ENCODE measurements at places on chromosomes 1 and 21. TPM values are rescaled to one million over a fixed set of nuclear protein-coding genes. Genes with fewer than 3 reads are reported as not detected.

DNA sequence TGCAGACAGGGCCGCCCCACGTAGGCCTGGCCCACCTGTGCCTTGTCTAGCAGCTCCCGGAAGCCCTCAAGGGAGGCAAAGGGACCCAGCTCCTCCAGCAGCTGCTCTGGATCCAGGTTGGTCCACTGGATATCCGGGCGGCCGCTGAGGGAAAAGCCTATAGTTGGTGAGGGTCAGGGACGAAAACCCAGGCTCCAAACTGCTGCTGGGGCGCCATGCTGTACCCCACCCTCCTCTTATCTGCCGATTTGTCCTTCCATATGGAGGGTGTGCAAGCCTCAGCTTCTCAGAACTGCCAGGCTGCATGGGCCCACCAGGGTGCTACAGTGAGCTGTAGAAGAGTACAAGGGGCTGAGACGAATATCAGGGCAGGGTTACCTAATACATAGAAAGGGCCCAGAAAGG lies 12.2 kb downstream of the PTCH2 start:
- DNase-seq = no peak

DNA sequence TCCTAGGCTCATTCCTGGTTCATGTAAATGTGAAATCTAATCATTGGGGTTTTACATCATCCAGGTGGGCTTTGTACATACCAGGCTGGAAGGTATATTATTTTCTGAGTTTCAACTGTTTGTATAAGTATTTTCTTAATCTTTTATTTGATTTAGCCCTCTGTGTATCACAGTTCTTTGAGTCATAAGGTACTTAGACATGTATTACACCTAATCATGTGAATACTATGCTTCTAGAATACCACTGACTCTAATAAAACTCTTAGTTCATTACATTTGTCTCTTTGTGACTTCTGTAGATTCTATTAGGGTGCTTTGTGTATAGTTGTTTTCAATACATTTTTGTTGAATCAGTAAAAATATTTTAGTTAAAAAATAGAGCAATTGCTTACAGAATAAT lies 92.8 kb downstream of the ZFYVE9 start:
- no peak for DNase-seq

GRCh38 chr1:23123528-23123927 lies 45.1 kb downstream of the LUZP1 start:
- no peak for DNase-seq

DNA sequence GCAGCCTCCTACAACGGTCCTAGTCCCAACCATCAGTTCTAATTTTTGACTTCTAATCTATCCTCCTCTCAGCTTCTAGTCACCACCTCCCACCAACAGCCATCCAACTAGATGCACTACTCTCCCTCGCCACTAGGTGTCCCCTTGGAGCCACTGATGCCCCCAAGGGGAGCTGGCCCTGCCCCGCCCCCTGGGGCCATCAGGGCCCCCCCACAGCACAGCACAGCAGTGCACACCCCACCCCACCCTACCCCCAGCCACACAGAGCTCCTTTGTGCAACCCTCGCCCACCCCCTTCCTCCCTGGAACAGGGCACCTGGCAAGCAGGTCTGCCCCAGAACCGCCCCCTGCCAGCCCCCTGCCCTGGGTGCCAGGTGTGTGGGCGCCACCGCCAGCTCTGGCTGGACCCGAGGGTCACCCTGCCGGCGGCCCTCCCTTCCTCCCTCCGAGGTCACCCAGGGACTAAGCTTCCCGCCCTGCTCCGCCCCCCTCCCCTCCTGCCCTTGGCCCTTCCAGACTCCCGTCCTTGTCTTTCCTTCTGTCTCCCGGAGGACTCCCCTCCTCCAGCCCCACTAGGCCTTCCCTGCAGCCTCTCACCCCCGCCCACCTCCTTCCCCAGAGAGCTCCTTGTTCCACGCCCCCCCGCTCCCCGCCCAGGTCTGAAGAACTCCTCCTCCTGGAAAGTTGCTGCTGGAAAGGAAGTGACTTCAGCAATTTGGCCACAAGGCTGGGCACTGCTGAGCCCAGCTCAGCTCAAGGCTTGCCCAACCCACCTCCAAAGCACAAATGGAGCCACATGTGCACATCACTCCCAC lies 47.0 kb downstream of the AHDC1 start:
- DNase-seq = no peak

DNA sequence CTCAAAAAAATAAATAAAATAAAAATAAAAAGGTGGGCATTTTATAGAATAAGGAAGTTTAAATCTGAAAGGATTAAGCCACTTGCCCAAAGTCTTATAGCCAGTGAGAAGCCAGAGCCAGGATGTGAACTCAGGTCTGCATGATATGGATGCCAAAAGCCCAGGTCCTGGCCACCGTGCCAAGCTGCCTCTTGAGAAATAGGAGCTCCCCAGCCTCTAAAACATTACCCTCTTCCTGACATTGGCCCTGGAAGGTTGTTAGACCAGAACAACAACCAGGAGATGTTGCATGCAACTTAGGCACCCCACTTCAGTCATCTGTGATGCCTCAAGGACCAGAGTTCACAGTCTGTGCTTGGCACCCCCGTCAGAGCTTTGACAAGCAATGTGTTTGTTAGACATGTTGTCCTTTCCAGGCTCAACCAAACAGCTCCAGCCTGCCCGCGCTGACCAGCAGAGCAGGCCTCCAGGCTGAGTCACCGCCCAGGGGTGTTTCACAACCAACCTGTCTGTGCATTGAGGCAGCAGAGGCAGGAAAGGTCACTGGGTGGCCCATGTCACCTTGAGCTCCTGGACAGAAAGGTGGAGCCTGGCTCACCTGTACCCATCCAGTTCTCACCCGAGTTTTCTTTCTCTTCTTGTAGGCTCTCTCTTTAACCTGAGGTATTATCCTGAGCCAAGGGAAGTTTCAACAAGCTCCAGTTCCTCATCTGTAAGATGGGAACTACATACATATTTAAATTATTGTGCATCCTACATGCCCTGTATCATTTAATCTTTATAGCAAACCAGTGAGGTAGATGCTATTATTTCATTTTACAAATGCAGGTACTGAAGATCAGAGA lies 14.9 kb upstream of the MED18 start:
- peak; percentile 51 for DNase-seq

DNA sequence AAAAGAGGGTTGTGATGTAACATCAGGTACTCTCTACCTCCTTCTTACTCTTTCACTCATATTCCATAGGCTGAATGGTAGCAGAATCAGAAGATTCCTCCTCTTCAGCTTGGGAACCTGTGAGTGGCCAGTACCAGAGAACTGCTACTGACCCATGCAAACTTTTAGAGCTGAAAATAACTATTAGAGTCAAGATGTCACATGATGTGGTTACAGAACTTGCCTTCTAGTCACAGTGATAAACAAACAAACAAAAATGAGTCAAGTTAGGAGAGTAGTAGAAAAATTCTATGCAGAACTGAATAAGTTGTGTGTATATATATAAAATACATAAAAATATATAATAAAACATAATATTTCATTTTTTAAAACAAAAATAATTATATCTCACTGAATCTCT lies 47.6 kb upstream of the RGS1 start:
- DNase-seq = no peak

DNA sequence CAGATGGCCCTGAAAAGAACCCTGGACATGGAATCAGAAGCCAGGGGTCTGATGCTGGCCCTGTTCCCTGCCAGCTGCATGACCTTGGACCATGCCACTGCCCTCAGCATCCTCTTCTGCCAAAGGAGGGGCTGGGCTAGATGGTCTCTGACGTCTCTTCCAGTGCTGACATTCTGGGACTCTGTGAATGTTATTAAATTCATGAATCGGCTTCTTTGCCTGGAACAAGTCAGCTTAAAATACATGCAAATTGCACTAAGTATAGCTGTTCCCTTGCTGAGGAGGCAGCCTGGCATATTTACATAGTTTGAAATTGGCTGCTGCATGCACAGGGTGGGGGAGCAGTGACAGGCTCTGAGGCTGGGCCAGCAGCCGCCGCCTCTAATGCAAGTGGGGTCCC lies 23.8 kb downstream of the KCNA2 start:
- no peak for DNase-seq

DNA sequence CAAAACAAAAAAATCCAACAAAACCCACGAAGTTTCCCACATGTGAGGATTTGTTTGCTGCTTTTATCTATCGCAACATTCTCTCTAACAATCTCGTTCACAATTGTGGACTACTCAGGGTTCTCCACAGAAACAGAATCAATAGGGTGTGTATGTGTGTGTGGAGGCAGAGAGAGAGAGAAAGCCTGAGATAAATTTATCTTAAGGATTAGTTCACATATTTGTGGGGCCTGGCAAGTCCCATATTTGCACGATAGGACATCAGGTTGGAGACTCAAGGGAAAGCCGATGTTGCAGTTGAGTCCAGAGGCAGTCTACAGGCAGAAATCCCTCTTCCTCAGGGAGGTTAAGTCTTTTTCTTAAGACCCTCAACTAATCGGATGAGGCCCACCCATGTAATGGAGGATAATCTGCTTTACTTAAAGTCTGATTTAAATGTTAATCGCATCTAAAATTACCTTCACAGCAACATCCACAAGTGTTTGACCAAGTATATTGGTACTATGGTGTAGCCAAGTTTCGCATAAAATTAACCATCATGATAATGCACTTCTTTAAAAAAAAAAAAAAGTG lies 31.7 kb downstream of the ADAMTS1 start:
- no peak for DNase-seq

DNA sequence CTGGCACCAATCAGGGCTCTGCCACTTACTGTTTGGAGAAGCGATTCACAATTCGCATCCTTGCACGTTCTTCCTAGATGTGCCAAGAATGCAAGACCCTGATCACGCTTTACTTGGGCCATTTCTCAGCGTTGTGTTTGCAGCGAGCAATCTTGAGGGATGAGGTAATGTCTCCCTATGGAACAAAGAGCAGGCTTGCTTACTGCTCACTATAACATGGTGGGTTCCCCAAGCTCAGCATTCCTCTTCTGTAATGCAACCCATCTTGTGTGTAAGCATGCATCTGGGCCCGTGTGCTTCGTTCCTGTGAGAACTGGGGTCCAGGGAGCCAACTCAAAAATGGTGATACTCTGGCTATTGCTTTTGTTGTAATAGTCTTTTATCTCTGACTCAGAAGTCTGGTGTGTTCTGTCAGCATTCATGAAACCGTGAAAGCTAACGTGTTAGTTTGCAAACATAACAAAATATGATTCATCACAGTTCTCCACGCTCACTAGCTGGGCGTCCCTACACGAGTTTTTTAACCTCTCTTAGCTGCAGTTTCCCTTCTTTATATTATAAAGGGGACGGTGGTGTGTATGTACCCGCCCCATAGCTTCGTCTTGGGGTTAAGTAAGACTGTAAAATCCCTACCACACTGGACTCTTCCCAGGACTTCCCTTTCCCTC lies 33.3 kb downstream of the DNTTIP2 start:
- DNase-seq = no peak

DNA sequence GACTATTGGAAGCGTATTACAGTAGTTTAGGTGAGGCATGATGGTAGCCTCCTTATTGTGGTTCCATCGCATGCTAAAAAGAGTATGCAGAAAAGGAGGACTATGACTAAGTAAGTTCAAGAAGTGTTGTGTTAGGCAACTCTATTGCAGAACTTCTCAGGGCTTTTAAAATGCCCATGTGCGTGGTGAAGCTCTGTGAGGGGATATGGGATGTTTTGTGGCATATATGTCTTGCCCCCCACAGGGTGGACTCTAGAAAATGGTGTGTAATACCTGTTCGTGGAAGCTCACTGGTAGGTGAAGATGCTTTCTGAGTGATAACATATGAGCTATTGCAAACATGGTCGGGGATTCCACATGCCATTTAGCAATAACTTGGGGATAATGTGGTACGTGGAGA lies 31.7 kb downstream of the MAN1A2 start:
- DNase-seq = no peak

DNA sequence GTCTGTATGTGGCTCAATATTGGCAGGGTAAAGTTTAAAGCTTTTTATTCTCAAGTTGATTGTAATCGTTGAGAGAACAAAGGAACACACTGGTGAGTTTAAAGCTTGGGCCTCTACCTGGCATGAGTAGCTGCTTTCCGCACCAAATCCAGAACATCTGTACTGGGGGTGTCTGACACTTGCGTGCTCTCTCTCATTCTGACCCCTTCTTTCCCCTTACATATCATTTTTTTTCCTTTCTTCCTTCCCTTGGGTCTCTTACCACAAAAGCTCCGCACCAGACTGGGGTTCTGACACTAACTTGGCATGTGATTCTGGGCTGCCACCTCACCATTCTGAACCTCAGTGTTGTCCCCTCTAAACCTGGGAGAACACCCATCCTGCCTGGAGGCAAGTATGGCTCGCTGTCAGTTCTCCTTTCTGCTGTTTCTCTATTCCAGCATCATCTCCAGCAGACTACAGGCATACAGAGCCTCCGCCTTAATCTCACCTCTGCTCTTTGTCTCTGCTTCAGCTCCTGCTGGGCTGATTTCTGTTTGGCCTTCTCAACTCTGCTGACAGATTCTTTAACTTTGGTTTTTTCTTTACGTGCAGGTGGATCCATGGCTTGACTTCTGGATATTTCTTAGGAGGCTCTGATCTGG lies 859 bp upstream of the ERMAP start:
- peak; percentile 18 for DNase-seq

DNA sequence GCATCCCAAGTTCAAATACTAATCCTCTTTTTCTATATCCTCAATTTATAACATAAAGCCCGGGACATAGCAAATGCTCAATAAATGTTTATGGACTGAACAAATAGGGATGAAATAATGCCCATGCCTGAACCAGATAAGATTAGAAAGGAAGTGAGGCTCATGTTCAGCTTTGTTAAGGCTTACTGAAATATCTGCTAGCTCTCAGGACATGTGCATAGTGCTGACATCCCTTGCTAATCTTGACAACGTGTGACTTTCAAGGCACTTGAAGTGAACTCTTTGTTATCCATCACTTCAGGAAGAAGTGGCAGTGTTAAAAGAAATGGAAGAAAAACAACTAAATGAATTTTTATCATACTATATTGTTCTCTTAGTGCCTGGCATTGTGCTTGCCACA lies 260.3 kb upstream of the SGIP1 start:
- DNase-seq = no peak

DNA sequence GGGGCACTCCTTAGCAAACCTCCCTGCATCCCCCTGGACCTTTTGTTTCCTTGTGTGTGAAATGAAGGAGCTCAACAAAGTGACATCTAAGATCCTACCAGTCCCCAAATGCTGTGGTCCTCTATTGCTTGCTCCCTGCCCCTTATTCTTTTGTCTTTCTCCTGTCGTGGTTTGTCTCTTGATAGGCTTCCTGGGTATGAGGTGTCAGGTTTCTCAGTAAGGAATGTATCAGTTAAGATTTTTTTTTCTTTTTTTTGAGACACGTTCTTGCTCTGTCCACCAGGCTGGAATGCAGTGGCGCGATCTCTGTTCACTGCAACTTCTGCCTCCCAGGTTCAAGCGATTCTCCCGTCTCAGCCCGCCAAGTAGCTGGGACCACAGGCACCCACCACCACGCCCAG lies 16.8 kb downstream of the CNIH3 start:
- DNase-seq = no peak

ACTL8 gene
- not detected for total RNA-seq

AXDND1 gene
- 0.31 TPM for total RNA-seq

HFM1 gene
- total RNA-seq = 0.39 TPM

RGS18 gene
- not detected for total RNA-seq

LCE2D gene
- total RNA-seq = not detected

TRIM46 gene
- total RNA-seq = 3.8 TPM

KIF26B gene
- total RNA-seq = 0.33 TPM

All from Panc1 (cell line).